Glomerular endothelial cell (primary cell): ENCODE measurements at places on chromosomes 11 and 22. TPM values are rescaled to one million over a fixed set of nuclear protein-coding genes. Genes with fewer than 3 reads are reported as not detected.
A peak's percentile ranks its signal among the peaks of the same experiment; 100 is the strongest.

KRTAP5-7 gene
- total RNA-seq: not detected in 2 replicates

SOX10 gene
- not detected in 2 replicates for total RNA-seq

FGF4 gene
- not detected in 2 replicates for total RNA-seq

DNA sequence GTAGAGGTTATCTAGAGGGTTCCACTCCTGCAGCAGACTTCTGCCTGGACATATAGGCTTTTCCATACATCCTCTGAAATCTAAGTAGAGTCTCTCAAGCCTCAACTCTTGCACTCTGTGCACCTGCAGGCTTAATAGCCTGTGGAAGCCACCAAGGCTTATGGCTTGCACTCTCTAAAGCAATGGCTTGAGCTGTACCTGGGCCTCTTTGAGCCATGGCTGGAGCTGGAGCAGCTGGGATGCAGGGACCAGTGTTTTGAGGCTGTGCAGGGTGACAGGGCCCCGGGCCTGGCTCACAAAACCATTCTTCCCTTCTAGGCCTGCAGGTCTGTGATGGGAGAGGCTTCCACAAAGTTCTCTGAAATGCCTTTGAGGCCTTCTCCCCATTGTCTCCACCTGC, 2.9 kb upstream of the NXPE4 start:
- DNase-seq: no peak

DNA sequence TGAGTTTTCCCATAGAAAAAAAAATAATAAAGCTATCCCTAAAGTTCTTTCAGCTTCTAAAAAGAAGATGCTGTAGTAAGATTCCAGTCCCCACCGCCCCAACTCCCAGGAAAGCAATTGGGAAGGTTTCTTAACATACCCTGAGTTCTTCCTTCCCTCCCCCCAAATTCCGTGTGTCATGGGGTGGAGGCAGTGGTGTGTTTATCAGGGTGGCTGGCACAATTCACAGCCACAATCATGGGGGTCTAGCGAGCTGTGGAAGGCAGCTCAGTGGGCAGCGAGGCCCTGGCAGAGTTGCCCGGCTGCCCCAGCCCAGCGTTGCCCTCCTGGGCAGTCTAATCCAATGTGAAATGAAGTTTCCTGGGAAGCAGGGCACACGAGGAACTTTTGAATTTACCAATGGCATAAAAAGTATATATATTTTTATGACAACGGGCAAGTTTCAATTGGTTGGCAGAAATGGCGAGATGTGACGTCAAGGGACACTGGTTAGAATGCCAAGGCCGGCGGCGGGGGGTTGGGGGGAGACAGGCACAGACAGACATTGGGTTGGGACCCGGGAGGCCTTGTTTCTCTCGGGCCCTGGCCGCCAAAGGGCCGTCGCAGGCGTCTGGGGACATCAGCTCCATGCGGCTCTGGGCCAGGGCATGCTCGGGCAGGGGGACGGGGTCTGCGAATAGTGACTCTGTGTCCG, 80.7 kb upstream of the PPARA start:
- peak; percentile 86 for DNase-seq

- DNase-seq: no peak
Measured at GRCh38 chr22:47213571-47214230, 451.3 kb downstream of the TBC1D22A start.

DNA sequence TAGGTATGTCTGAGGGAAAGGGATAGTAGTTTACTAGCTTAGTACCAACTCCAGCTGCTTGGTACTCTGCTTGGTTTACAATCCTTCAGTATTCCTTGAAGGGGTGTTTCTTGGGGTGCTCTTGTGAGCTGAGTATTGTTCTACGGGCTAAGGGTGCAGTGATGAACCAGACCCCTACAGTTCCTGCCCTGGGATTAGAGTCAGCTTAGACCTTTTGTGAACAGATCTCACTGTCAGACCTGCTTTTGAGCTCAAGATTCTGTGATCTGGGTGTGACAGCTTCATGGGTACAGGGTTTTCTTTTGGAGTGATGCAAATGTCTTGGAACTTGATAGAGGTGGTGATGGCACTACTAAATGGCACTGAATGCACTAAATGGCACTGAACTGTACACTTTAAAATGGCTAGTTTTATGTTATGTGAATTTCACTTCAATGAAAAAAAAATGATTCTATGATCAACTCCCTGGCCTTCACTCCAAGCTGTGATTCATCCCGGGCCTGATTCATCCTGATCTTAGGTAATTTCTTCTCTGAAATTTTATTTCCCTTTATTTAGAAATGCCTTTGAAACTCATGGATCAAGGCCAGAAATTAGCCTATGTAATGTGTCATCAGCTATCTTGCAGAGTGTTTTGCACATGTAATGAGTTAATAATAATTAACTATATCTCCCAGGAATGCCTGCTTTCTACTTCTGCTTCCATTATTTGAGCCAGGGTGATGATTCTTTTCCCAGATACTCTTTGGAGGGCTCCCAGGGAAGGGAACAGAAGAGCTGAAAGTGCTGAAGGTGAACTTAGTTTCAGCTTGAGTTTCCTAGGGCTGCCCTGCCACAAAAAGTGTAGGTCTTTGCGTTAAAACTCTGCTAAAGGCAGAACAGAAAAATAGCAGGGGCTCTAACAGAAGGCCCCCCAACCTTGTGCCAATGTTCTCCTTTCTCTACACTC, 87.9 kb downstream of the NCAM1 start:
- no peak for DNase-seq

DNA sequence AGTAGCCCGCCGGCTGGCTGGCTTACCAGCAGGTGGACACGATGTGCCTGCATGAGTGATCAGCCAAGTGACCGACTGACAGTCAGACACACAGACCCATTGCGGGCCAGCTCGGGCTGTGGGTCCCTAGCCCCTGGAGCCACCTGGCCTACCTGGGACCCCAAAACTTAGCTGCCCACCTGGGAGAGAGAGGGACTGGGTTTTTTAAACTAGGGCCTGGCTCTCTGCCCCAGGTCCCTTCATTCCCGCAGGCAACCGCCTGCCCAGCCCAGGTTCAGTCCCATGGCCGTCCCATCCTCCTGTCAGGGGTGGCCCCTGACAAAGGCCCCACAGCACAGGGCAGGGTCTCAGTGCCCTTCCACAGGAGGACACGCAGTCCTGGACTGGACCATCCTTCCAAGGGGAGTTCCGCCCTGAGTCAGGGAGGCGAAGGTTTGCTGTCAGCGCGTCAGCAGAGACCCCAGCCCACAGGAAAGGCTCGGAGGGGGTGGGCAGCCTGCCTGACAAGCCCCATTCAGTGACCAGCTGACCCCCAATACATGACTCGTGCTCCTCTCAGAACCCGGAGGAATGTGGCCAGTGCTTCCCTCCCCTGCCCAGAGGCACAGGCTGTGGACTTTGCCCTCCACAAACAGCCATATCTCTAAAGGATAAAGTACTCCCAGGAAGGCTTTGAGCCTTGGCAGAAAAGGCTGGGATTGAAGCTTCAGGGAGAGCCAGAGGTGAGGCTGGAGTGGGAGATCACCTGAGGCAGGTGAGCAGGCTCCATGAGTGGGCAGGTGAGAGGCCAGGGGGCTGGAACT, 8.4 kb downstream of the SLCO2B1 start:
- no peak for DNase-seq

DNA sequence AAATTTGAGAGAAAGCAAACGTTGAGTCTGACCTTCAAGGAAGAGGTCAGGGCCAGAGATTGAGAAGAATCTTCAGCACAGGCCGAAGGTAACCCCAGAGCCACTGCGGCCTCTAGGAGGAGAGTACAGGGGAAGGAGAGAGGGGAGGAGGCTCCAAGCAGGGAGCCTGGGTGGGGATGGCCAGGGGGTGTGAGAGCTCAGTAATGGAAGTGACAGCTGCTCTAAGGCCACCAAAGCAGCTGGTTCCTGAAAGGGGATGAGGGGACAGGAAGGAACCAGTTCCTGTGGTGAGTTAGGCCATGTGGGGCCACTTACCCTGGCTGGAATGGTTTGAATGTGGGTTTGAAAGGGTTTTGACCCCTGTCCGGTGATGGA, 46.1 kb downstream of the PISD start:
- DNase-seq: no peak

- peak; percentile 25 for DNase-seq
Measured at GRCh38 chr11:117010808-117011540, 87.3 kb downstream of the SIK3 start.

- DNase-seq: no peak
Measured at GRCh38 chr11:65432100-65432650, 9.6 kb downstream of the NEAT1 start.

DNA sequence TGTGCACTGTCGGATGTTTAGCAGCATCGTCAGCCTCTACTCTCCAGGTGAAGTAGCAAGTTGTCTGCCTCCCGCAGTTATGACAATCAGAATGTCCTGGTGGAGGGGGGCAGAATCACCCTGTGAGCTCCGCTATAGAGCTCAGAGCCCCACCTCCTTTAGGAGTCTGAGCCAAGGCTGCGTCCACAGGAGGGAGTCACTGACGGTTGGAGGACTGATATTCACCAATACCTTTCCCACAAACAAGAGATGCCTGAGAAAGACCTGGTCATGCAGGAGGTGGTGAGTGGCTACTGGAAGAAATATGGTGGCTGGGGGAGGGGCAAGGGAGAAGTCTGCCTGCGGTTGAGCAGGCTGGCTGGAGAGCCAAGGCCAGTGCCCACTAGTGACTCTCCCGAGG, 41.7 kb upstream of the ADA2 start:
- no peak for DNase-seq
